ENCODE measurements at places on chromosomes 11 and 22. TPM values are rescaled to one million over a fixed set of nuclear protein-coding genes. Genes with fewer than 3 reads are reported as not detected.
A peak's percentile ranks its signal among the peaks of the same experiment; 100 is the strongest.

The POU2AF2 gene
- total RNA-seq, result not detected

The INS gene
- 0.62 TPM for total RNA-seq

The CDC42BPG gene
- 21.6 TPM for total RNA-seq

The AMOTL1 gene
- total RNA-seq, result 39.8 TPM

The APOL6 gene
- 0.21 TPM for total RNA-seq

The HSPB2 gene
- total RNA-seq, result 0.55 TPM

The SCGB1D4 gene
- not detected for total RNA-seq

The CARD18 gene
- not detected for total RNA-seq

The APOL5 gene
- not detected for total RNA-seq

The MFNG gene
- 3.7 TPM for total RNA-seq

GRCh38 chr22:38038890-38039812 is 18.1 kb upstream of the PICK1 start:
- no peak for DNase-seq

DNA sequence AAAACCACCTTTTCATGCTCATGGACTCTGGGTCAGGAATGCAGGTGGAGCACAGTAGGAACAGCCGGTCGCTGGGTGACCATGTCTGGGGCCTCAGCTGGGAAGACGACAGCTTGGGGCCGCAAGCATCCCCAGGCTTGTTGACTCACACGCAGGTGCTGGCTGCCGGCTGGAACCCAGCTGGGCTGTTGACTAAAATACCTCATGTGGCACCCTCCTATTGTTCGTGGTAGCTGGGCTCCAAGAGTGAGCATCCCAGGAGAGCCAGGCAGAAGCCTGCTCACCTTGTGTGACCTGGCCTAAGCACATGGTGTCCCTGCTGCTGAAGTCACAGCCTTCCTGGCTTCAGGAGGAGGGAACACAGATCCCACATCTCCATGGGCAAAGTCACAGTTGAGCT is 9.4 kb downstream of the DPP3 start:
- no peak for DNase-seq

DNA sequence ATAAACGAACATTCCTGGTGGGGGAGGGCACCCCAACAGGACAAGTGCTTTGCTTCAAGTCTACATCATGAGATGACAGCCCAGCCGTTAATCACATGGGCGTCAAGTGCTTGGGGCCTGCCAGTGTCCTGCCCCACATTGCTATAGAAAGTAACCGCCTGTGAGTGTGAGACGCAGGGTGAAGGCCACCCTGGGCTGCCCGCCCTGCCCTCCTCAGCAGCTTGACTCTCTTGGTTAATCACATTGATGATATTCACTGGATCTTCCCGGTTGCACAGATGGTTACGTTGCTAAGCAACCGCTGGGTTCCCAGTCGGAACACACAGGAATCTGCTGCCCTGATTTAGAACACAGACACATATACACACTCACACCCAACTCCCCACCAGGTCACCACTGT is 79.3 kb downstream of the CTTN start:
- no peak for DNase-seq

- no peak for DNase-seq
Measured at GRCh38 chr22:46791201-46791731, 28.8 kb downstream of the TBC1D22A start.

- no peak for DNase-seq
Measured at GRCh38 chr11:88119561-88119960, 55.7 kb downstream of the RAB38 start.

GRCh38 chr11:13031349-13031748 is 22.2 kb downstream of the RASSF10 start:
- no peak for DNase-seq

DNA sequence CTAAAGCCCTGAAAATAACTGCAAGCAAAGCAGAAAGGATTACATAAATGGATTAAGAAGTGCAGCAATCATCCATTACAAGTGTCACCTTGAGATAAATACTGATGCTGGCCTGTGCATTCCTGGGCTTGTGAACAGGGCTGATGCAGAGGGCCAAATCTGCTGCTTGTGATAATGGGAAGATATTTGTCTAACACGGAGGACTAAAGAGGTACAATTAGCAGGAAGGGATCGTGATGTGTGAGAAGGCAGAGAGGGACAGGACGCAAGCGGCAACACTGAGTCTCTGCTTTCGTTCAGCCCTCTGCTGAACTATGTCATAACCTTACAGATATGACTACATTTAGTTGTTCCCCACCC is 107.7 kb upstream of the DDI1 start:
- no peak for DNase-seq

GRCh38 chr11:1853376-1854131 is 670 bp downstream of the LSP1 start:
- DNase-seq, result no peak

- DNase-seq, result no peak
Measured at GRCh38 chr22:39136317-39136716, 16.2 kb downstream of the CBX7 start.

DNA sequence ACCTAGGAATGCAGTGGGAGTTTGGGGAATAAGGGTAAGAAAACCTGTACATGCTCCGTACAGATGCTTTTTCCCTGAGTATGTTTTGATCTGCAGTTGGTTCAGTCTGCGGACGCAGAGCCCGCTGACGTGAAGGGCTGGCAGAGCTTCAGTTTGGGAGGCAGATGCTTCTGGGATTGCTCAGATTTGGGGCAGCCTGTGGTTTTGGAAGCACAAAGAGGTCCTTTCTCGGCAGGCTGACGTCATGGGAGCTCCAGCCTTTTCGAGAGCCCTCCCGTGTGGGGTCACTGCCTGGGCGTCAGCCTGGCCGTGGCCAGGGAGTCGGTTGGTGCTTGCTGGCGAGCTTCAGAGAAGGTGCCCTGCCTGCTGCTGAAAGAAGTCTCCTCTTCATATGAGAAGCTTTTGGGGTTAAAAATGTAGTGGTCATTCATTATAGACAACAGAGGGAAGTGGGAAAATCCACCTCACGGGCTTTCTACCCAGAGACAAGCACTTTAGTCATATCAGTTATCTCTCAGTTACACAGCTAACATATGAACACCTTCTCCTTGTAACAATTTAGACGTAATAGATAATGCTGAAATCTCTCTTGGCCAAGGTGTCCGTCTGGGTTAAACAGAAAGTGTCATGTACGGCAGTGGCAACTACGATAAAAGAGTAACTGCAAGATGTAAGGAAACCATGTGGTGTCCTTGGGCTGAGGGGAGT is 26.8 kb downstream of the TPCN2 start:
- DNase-seq, result no peak

- no peak for DNase-seq
Measured at GRCh38 chr22:49662681-49663080, 165.0 kb downstream of the BRD1 start.

DNA sequence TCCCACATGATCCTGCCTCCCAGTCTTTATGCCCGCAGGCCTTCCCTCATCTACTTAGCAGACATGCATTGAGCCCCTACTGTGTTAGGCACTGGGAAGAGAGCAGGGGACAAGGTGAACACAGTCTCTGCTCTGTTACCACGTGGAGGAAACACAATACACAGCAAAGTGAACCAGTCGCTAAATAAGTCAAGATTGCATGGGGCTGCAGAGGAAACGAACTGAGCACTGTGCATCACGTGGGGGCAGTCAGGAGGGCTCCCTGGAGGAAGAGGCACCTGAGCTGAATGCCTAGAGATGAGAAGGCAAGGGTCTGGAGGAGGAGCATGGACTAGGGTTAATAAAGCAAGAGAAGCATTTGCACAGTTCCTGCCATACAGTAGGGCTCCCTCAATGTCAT is 102.7 kb downstream of the MN1 start:
- DNase-seq, result no peak

GRCh38 chr11:27514076-27514475 is 7.5 kb upstream of the LIN7C start:
- DNase-seq, result no peak

DNA sequence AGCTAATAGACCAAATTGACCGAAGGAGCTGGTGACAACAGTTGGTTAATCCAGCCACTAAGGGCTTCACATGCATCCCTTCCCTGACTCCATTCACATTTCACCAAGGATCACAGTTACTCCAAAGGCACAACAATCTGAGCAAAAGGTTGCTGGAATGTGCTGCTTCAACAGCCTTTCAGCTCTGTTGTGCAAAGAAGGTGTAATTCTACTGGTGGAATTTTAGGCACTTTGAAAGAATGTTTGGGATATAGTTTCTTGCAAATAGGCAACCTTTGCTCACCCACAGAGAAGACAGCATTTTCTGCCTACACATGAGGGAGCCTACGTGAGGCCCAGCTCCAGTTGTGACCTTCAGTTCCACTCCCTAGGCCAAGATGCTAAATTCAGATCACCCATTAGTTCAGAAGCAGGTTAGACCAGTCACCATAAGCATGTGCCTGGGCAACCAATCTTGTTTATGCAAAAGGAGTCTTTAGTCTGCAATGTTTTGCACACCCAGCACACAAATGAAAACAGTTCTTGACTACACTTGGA is 21.6 kb upstream of the FCHSD2 start:
- DNase-seq, result no peak

DNA sequence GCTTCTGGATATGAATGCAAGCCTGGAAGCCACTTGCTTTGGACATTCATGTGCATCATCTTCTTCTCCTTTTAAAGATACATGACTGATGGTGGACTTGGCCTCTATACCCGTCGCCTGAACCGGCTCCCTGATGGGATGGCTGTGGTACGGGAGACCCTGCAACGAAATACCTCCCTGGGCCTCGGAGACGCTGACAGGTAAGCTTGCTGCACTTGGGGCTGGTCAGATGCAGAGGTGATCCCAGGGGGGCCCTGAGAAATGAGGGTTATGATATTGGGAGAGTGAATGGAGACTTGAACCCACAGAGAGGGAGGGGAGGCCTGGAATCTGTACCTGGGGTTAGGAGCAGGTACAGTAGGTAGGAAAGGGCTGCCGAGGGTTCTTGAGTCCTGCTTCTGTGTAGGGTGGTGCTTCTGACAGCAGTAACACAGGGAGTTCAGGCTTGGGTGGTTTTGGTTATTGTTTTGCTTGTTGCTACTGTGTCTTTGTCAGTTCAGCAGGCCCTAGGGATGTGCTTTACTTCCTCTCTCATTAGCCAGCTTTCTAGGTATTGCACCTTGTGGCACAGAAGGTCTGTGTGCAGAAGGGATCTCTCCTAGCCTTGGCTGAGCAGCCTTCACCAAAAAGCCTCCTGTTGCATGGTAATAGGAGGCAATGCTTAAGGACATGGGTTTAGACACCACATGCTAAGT is 176.1 kb downstream of the DBX1 start:
- DNase-seq, result no peak

- no peak for DNase-seq
Measured at GRCh38 chr11:70710601-70711000, 312.3 kb downstream of the CTTN start.

GRCh38 chr11:63918507-63919191 is 1.7 kb upstream of the RCOR2 start:
- peak; percentile 44 for DNase-seq

GRCh38 chr11:12129227-12129626 is 18.8 kb downstream of the MICAL2 start:
- DNase-seq, result no peak

GRCh38 chr22:29266564-29267461 is 968 bp downstream of the RHBDD3 start:
- no peak for DNase-seq

DNA sequence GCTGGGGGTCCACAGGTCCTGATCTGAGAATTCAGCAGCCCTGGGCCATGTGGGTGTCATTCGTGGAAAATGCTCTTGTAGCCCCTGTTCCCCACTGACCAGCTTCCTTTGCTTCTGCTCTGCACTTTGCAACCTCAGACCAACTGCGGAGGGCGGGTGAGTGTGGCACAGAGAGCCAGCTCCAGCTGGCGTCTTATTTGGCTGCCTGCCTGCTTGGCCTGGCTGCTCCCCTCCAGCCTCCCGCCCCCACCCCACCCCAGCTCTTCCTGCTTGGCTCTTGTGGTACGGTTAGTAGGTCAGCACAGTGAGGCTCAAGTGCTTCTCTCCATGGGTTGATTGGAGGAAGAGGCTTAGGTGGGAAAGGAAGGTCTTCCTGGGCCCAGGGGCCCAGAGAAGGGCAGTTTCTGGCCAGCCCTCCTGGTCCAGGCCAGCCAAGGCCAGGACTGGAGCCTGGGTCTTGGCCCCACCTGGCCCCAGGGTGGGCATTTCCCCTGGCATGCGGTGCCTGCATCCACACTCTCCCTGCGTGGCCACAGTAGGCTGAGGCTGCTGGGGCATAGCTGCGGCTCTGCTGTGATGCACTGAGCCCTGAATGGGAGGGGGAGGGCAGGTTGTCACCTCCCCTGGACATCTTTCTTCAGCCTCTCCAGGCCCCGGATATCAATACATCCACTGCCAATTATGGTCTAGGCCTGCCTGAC is 26.5 kb downstream of the MYO7A start:
- DNase-seq, result no peak

DNA sequence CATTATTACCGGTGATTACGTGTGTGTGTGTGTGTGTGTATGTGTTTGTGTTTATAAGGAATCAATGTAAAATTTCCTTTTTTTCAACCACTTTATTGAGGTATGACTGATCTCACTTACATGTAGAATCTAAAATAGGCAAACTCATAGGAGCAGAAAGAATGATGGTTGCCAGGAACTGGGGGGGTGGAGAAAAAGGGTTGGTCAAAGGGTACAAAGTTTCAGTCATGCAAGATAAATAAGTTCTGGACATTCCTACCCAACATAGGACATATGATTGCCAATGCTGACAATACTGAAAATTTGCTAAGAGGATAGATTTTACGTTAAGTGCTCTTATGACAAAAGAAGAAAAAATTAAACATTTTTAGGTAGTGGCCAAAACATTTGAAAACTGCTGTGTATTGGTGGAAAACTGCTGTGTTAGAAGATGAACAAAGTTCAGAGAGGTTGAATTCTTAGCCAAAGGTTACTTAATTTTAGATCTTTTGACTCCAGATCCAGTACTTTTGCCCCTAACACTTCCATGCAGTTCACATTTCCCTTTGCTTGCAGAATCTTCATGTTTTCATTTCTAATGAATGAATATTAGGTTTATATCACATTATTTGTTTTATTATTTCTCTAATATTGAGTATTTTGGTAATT is 49.5 kb downstream of the NNMT start:
- no peak for DNase-seq

DNA sequence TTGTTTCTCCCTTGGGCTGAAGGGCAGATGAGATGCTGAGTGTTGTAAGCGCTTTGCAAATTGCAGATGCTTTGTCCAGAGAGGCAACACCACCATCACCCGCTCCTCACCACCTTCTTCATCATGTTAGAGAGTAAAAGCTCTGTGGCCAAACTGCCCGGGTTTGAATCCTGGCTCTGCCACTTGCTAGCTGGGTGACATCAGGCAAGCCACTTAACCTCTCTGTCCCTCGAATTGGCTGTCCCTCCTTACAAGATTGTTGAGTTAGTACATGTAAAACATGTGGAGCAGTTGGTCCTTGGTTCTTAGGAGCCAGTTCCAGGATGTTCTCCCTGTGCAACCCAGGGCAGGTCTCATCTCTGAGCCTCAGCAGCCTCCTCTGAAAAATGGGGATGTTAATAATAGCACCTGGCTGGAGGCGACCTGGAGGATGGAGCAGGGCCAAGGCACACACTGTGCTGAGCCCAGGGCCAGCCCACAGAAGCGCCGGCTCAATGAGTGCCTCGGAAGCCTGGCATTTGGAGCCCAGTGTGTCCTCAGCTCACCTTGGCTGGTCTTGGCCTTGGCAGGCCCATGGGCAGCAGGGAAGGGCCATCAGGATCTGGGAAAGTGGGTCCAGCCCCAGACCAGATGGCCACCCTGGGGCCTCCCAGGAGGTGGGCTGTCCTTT is 10.5 kb downstream of the C11orf86 start:
- DNase-seq, result no peak

- no peak for DNase-seq
Measured at GRCh38 chr11:15692739-15693138, 578.0 kb downstream of the INSC start.

- DNase-seq, result no peak
Measured at GRCh38 chr22:37378642-37379058, 48.6 kb downstream of the ELFN2 start.

Measured in WTC11 (cell line).